ENCODE measurements at places on chromosomes 6 and 20.

DNA sequence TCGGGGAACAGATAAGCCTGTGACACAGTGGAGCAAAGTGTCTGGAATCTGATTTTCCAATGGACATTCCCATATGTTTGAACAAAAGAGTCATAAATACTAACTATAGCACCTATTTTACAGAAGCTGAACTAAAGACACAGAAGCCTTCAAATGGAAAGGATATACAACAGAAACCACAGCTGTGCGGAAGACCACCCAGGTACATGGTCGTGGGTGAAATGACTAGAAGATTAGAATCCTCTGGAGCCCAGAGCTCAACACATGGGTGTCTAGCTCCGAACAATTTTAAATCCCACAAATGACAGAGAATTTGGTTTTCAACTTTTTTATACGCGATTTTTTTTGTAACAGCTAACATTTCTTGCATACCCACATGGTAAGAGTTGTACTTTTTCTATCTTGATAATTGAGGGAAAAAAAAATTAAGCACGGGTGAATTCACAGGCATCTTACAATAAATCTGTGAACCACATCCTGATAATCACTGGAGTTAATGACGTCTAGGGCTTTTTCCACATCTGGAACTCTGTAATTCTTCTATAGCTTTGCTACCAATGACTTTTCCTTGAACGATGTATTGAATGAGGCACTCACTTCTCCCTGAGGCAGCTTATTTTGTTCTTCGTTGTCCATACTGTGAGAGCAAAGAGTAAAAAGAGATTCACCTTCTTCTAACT is 271.1 kb upstream of the AGPAT4 start:
- DNase-seq, result no peak

- DNase-seq, result no peak
These were observed 56.5 kb downstream of the TCP11 start for GRCh38 chr6:35084511-35085203.

GRCh38 chr6:14944593-14944992 is 301.3 kb upstream of the JARID2 start:
- no peak for DNase-seq

DNA sequence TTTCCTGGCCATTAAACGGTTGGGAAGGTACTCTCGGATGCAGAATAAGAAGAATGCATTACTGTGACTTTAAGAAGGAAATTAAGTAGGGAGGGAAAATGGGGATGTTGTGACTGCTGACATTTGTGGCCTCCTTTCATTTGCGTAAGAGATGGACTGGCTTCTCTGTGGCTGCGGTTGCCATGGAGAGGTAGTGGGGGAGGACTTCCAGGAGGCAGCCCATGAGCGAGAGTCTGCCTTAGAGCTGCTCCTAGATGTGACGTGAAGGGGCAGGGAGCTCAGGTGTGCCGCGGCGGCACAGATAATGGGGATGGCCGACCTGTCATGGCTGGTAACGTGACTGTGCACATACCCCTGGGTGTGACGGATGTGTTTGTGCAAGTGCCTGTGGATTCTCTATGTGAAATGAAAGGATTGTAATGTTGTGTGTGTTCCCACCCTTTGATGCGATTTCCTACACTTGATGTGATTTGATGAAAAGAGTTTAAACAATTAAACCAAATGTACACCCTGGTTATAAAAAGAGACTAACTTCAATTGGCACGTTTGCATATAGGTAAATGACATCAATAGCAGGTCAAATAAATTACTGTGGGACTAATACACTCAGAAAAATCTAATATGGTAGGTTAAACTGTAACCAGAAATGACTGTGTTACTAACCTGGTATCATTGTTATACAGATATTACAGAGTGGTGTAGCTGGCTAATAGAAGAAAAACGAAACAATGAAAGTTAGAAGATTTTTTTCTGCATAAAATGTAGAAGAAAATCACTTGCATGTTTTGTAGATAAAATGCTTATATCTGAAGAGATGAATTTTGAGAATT is 48.9 kb downstream of the HIVEP1 start:
- no peak for DNase-seq

- no peak for DNase-seq
These were observed 6.0 kb upstream of the AGPAT4 start for GRCh38 chr6:161279677-161280415.

DNA sequence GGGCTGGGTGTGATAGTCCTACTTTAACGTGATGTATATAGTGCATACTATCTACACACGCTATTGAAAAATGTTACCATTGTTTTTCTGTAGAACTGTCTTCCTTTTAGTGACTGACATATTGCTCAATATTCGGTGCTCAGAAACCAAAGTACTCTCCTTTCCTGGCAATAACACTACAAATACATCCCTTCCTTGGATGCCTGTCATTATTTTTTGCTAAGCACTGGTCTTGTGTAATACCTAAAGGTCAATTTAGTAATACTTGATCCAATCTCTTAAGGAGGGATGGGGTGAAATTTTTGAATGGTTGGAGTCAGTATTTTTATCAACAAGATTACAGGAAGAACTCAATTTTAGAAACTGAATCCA is 23.9 kb downstream of the CNR1 start:
- no peak for DNase-seq

GRCh38 chr6:116409756-116410155 is 39.0 kb downstream of the DSE start:
- no peak for DNase-seq

GRCh38 chr20:11850901-11851300 is 66.8 kb upstream of the BTBD3 start:
- DNase-seq, result no peak

- no peak for DNase-seq
These were observed 25.8 kb upstream of the INSM1 start for GRCh38 chr20:20342066-20342465.

- peak; percentile 72 for DNase-seq
These were observed 330.0 kb downstream of the ZFAND3 start for GRCh38 chr6:38149531-38149930.

GRCh38 chr6:133326584-133326983 is 85.4 kb downstream of the EYA4 start:
- no peak for DNase-seq

DNA sequence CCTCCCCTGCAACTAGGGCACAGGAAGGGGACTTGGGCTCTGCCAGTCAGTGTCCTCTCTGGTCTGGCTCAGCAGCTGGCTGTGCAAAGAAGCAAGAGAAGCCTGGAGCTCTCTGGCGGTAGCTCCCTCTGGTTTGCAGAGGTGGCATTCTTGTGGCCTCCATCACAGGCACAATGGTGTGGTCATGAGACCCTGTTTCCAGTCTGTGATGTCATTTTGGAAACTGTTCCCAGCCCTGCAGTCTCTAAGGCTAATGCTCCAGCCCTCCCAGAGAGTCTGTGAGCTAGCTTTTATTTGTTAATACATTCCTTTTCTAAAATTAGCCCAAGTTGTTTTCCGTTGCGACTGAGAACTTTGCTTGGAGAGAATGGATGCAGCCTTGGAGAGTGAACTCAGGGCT is 69.5 kb upstream of the FOXQ1 start:
- no peak for DNase-seq

DNA sequence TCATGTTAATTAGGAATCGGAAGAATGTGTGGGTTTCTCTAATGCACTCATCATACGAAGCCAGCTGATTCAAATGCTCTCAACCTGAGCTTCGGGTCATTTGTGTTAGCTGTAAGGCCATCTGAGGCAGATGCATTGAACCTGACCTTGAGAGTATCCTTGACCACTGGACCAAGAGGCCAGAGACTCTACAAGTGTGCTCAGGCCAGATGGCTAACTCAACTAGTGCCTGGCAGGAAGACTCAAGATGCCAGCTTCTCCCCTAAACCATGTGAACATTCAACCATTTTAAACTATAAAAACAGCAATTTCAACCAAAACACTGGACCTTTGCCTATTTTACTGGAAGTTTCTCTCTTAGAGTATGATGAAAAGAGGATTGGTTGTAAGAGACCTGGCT is 168.6 kb upstream of the CDH4 start:
- no peak for DNase-seq

- no peak for DNase-seq
These were observed 27.2 kb upstream of the DEFB125 start for GRCh38 chr20:60035-60918.

- DNase-seq, result no peak
These were observed 125.6 kb downstream of the CDC5L start for GRCh38 chr6:44512868-44513741.

- DNase-seq, result no peak
These were observed 1.0 kb downstream of the JARID2 start for GRCh38 chr6:15246666-15247499.

DNA sequence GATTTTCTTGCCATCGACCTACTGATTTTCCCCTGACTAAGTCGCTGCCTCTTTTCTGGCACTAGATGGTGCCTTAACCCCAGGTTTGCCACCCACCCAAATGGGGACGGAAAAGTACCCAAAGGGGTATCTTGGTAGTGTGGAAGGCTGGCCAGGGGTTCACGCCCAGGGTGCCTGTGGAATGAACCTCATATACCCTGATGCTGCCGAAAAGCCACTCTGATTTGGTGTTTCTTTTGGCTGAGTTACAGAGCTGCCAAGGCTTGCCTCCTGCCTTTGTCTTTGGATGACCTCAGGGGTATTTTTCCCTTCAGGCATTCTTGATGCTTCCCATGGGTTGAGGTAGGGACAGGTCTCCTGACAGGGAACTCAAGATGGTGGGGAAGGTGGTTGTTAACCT is 78.1 kb downstream of the MAP3K7 start:
- DNase-seq, result no peak

DNA sequence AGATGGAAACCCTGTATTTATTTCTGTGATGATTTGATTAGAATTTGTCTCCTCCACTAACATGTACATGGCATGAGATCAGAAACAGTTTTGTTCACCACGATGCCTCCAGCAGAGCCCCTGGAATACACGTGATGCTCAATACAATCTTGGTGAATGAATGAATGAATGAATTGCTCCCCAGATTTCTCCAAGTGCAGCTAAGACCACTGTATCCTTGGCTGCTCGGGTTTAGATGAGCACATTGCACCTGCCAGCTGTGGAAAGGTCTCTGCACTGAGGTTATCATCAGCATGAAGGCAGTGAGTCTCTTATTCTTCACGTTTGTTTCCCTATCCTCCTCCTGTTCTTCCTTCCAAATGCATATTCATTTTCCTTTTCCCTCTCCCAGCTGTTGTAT is 17.9 kb downstream of the CASS4 start:
- DNase-seq, result no peak

DNA sequence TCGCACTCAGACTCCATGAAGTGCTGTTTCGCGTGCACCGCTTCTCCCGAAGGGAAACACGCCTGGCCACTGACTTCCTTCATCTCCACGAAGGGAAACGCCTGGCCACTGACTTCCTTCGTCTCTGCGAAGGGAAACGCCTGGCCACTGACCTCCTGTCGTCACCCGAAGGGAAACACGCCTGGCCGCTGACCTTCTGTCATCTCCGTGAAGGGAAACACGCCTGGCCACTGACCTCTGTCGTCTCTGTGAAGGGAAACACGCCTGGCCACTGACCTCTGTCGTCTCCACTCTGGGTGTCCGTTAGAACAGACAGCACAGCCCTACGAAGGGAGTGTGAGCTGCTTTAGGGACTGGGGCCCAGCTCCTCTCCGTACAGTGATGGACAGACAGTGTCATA is 17.1 kb upstream of the ADRM1 start:
- DNase-seq, result no peak

DNA sequence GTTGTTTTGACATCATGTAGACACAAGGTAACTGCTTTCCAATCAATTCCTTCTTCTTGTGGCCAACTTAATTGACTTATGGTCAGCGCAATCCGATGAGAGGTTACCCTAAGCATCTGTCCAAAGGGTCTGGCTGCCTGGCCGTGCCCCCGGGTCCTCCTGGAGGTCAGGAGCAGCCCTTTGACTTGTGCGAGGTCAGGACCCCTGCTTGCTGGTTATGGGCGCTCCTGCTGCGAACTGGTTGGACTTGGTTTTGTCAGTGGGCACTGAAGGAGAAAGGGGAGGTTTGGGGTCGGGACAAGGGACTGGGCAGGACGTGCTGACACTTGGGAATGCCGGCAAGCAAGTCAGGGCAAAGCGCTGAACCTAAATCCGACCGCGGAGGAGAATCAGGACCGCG is 215.6 kb downstream of the QKI start:
- no peak for DNase-seq

Data from D341Med (cell line).